ENCODE measurements at places on chromosomes 2 and 18.
A peak's percentile ranks its signal among the peaks of the same experiment; 100 is the strongest.

- DNase-seq: no peak
Observed at GRCh38 chr2:200021449-200022114, 66.2 kb downstream of the MAIP1 start.

- no peak for DNase-seq
Observed at GRCh38 chr18:61917818-61918217, 25.0 kb upstream of the RNF152 start.

DNA sequence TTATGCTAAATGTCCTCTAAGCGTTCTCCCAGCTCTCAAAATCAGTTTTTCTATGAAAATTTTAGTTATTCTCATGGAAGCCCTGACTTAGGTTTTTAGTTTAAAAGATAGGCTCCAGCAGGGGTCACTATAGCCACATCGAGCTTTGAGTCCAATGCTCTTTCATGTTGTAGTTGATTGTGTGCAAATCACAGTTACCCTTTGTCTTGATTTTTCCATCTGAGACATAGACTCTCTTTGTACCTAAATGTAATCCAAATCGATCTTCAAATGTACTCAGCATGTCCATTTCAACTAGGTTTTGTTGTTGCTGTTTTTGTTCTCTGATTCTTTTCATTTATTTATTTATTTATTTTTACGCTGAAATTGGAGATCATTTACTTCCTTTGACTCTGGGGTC is 26.4 kb upstream of the MSTN start:
- peak; percentile 51 for DNase-seq

DNA sequence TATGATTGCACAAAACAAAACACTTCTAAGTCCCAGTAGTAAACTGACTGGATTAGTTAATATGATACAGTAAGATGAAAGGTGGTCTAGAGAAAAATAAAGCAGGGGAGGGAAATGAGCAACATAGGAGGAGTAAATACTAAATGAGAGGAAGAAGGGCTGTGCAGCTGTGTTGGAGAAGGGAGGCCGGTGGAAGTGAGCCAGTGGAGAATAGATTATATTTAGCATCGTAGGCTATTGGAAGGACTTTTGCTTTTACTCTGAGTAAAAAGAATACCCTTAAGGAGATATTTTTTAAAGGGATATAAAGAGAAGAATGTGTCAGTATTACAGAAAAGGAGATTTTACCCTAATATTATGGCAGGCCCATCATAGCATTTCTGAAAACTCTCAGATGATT is 12.7 kb downstream of the WDR75 start:
- DNase-seq: no peak

GRCh38 chr2:219282943-219283581 is 3.9 kb downstream of the DNAJB2 start:
- no peak for DNase-seq

GRCh38 chr2:150174056-150174805 is 313.2 kb downstream of the RND3 start:
- no peak for DNase-seq

GRCh38 chr2:27738349-27739057 is 33.0 kb upstream of the MRPL33 start:
- no peak for DNase-seq

Data from fibroblast of gingiva (primary cell).